ENCODE measurements at places on chromosomes 16 and 17. TPM values are rescaled to one million over a fixed set of nuclear protein-coding genes. Genes with fewer than 3 reads are reported as not detected.

The RAB26 gene
- 9.5 TPM for total RNA-seq

The MLLT6 gene
- 31.7 TPM for total RNA-seq

- DNase-seq: no peak
These were observed 115.0 kb downstream of the RAP1GAP2 start for GRCh38 chr17:2911035-2911754.

The COX6A2 gene
- not detected for total RNA-seq

- no peak for DNase-seq
These were observed 10.7 kb upstream of the GSDMA start for GRCh38 chr17:39951924-39952679.

DNA sequence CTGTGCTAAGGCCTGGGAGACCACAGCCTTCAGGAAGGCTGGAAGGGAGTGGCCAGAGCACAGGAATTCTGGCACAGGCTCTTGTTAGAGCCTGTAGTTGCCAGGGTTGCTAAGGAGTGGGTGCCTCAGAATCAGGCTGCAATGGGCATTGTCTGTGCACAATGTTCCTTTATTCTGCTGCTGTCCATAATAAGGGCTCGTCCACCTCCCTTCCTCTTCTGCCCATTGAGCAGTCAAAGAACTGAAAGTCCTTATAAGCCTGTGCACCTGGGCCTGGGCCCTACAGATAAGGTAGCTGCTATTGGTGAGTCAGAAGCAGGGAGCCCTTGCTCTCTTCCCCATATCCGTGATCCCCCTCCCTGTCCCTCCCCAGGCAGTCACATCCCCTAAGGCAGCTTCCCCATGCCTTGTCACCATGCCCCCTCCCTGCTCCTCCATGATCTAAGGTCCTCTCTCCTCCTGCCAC lies 5.4 kb upstream of the CNGB1 start:
- peak; percentile 13 for DNase-seq

The TBC1D3H gene
- total RNA-seq: not detected

GRCh38 chr17:8387914-8388651 lies 5.1 kb upstream of the RPL26 start:
- DNase-seq: no peak

- no peak for DNase-seq
These were observed 2.3 kb downstream of the BANP start for GRCh38 chr16:87953308-87954215.

The NOD2 gene
- total RNA-seq: not detected

The KRTAP4-3 gene
- not detected for total RNA-seq

The SKAP1 gene
- not detected for total RNA-seq

The TVP23C gene
- 4.8 TPM for total RNA-seq

- peak; percentile 21 for DNase-seq
These were observed 138.9 kb downstream of the GSG1L start for GRCh38 chr16:27924411-27925118.
